ENCODE measurements at places on chromosomes 16 and 17.

- peak; percentile 78 for DNase-seq
Measured at GRCh38 chr16:69131839-69132423, 457 bp downstream of the CHTF8 start.

GRCh38 chr16:4217204-4218131, 24.4 kb downstream of the SRL start:
- DNase-seq = no peak

DNA sequence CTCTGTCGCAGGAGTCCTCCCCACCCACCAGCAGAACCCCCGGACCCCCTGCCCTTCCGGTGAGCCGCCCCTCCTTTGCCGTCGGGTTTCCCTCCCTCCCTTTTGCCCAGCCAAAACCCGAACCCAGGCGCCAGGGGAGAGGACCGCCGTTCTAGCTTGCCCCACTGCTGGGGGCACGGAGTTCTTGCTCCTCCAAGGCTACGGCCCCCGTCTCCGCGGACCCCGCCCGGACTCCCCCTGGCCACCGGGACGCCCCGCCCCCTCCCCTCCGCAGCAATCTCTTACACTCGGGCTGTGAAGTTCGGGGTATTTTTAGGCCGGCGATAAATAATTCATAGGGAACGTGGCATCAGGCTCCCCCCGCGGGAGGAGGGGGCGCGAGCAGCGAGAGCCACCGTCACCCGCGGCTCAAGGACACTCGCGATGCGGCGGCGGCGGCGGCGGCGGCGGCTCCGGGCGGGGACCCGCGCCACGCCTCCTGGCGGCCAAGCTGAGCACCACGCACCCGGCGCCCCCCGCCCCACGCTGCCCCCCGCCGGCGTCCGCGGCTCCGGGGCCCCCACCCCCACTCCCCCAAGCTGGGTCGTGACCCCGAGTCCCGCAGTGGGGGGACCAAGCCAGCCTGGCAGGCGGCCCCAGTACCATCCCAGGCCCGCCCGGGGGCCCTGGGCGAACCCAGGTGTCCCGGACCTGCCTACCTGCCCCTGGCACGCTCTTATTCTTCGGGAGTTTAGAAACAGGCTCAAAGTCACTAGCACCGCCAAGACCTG, at the start of gene GRIN2C:
Gene GRIN2C (minus strand): TSS at position 427 of the 770 bp plus-strand sequence. CDS start 4,793 bp downstream, outside the sequence.
- DNase-seq = peak; percentile 37

GRCh38 chr16:67177743-67178699, 5.7 kb downstream of the MATCAP1 start:
- DNase-seq = peak; percentile 76

DNA sequence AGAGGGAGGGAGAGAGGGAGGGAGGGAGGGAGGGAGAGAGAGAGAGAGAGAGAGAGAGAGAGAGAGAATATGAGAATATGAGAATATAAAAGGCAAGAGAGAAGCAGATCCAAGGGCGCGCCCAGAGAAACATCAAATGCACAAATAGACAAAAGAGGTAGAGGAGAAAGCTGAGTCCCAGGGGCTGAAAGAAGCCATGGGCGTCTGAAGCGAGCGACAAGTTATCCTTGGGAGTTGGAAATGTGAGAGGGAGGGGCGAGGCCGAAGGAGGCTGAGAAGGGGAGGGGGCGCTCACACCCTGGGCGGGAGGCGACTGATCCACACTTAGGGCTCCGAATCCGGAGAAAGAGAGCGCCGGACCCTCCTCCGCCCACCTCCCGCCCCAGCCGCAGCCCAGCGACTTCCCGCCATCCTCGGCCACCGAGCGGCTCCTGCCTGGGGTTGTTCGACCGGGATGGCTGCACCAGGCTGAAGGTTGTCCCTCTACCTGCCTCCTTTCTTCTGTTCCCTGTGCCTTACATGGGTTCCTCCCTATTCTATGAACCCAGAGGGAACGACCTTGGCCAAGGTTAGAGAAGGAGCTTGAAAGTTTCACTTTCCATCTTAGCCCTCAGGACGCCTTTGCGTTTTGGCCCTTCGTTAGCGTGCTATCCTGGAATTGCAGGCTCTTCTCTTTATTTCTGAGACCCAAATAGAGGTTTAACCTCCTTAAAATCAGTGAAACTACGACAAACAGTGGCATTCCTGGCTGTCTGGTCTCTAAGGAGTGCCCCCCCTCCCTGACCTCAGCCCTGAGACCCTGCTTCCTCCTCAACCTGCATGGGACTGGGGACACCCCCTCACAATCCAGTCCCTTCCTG, 21.2 kb upstream of the HOXB9 start:
- no peak for DNase-seq

- DNase-seq = no peak
Measured at GRCh38 chr17:80374039-80374731, 40.8 kb upstream of the ENDOV start.

- peak; percentile 2 for DNase-seq
Measured at GRCh38 chr16:25707982-25708583, 16.3 kb downstream of the HS3ST4 start.

DNA sequence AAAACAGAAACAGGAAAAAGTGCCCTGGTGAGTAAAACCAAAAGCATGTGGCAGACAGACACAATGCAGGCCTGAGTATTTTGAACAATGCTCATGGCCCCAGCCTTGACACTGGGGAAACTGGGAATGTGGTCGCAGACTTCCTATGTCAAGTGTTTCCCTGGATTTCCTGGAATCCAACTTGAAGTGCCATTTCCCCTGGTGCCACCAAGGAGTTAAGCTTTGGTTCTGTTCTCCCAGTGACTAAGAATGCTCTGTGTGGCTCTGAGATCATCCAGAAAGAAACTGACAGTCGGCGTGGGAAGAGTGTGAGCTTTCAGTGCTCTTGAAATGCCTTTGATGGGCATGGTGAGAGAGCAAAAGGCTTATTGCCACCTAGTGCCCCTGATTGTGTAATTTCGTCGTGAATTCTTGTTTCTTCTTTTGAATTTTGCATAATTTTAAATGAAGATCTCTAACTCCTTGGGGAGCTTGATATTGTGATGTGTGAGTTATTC, 96.0 kb downstream of the YPEL2 start:
- DNase-seq = peak; percentile 14

DNA sequence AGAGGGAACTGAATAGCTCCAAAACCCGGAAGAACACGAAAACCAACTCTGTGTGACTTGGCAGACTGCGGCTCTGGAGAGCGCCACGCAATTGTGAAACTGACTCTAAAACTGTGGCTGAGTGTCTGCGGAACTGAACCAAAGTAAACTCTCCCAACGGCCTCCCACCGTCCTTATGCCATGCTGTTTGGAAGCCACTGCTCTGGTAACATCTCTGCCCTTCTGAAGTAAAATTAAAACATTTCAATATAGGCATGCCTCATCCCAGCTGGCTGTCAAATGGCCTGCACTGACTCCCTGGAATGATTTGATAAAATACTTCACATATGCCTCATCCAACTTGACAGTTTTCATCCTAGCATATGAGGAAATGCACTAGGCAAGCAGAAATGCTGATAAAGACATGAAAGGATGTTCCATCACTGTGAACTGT, 70.2 kb downstream of the PARN start:
- no peak for DNase-seq

GRCh38 chr16:26950636-26951035, 116.1 kb upstream of the C16orf82 start:
- DNase-seq = no peak

DNA sequence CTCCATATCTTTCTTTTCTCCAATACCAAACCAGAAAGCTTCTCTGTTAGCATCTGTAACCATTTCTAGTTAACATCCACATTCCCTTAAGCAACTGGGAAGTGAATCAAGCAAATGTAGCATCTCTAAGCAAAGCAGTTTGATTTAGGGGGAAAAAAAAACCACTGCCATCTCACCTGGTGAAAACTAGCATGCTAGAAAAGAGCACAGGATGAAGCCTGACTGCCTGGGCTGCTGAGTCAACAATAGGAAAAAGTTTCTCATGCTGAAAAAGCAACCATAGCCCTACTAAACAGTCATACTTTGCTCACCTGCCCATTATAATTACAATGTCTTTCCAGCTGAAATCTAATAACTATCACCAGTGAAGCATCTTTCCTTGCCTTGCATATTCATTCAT, 139.3 kb downstream of the ANKFN1 start:
- DNase-seq = no peak

DNA sequence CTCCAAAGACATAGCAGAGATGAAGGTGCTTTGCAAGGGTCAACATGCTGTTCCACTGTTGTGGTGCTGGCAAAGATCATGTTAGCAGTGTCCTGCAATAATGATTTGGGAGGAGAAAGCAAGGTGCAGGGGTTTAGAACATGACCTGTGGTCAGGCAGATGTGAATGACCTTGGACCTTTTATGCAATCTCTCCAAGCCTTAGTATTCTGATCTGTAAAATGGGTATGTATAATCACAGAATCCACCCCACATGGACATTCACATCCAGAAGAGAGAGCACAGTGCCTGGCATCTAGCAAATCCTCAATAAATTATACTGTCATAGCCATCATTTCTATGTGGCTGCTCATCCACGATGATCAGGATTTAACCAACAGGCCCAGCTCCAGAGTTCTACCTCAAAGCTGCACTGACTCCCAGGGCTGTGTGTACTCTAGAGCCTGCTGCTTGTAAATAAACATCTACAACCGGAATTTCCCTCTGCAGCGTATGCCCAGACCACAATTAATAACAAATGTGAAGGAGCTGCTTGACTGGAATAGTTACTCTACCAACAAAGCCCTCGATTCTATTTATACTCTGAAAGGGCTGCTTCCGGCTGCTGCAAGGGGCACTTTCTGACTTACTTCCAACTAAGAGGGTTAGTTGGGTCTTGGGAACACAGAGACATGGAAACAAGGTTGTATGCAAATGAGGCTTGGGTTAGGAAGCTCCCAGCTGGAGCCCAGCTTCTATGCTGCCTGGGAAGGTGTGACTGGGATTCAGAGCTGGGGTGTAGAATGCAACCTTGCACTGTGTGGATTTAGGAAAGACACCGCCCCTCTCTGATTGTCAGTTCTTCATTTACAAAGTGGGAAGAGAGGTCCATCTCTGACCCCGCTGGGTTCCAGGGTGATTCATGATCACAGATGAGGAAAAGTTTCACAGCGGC, 265.2 kb downstream of the XYLT1 start:
- DNase-seq = no peak

DNA sequence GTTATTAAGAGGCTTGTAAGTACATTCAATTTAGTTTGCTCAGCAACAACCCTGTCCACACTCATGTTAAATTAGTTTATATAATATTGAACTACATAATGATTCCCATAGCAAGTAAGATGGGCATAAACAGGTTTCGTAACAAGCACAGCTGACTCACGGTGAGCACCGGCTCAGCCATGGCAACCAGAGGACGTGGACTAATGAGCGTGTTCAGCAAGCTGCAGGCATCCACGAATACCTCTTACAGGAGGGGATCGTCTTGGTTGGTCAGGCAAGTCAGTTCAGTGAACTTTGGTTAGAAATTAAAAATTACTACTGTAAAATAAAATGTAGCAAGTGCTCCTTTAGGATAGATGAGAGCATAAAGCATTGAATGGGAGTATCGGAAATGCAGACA, 58.4 kb downstream of the ELAC2 start:
- DNase-seq = no peak

DNA sequence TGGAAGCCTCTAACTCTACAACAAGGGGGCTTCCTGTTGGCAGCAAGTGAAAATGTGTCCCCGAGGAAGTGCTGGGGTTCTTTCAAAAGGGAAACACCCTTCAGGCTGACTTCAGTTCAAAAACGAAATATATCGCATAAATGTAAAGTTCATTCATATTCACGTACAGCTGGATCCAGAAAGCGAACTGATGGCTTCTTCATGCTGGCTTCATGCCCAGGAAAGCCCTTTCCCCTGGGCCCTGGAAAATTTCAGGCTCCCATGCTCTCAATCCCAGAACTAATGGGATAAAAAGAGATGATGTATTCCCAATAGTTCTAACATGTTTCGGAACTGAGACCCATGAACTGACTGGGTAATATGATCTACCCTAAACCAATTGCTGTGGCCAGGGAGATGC, 104.7 kb upstream of the CDH13 start:
- no peak for DNase-seq

DNA sequence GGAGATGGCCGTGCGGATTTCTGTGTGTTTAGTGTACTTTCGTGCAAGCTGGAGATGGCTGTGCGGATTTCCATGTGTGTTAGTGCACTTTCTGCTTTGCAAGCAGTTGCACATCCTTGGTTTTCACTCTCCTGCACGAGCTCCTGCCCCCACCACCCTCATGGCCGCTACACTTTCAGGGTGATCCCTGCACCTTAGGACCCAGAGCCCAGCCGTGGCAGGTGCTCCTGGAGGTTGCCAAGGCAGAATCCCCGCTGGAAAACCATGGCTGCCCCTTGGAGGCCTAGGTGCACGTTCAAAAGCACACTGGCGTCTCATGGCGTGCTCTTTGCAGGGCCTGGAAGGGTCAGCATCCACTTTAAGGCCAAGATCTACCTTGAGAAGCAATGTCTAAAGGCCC, 311.0 kb upstream of the TNRC6C start:
- DNase-seq = no peak

DNA sequence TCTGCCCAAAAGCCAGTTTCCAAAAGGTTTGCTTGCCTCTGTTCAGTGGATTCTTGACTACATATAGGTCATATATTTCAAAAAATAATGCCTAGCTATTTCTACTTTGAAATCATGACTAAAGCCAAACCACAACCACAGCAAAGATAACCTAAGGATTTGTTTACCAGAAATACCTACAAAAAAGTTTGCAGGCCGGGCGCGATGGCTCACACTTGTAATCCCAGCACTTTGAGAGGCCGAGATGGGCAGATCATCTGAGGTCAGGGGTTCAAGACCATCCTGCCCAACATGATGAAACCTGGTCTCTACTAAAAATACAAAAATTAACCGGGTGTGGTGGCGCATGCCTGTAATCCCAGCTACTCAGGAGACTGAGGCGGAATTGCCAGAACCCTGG, 15.2 kb downstream of the CARHSP1 start:
- DNase-seq = no peak

- DNase-seq = no peak
Measured at GRCh38 chr17:77205396-77206125, 64.8 kb downstream of the SEC14L1 start.

DNA sequence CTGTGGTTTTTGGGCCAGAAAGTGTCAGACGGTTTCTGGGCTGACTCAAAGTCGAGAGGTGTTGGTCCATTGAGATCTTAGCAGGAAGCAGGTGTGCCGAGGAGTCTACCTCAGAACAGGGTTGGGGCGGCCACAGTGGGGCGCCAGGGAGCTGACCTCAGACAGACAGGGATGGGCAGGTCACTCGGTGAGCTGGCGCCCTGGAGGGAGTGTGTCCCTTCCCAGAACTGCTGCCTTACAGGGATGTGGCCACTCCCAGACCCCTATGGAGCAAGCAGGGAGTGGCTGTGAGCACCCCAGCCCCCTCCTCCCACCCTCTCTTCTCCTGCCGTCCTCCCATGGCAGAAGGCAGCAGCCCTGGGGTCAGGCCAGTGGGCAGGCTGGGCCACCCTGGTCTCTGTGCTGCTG, 14.0 kb upstream of the DPEP1 start:
- DNase-seq = no peak

GRCh38 chr16:89118361-89119165, 24.9 kb downstream of the ACSF3 start:
- no peak for DNase-seq

GRCh38 chr16:46844771-46845170, 13.8 kb upstream of the C16orf87 start:
- no peak for DNase-seq

- no peak for DNase-seq
Measured at GRCh38 chr17:77440560-77440981, 299.8 kb downstream of the SEC14L1 start.

Data from CD4-positive, alpha-beta T cell treated with Interleukin-21 for 1 hour (primary cell).